ENCODE measurements at places on chromosomes 3 and 15.

DNA sequence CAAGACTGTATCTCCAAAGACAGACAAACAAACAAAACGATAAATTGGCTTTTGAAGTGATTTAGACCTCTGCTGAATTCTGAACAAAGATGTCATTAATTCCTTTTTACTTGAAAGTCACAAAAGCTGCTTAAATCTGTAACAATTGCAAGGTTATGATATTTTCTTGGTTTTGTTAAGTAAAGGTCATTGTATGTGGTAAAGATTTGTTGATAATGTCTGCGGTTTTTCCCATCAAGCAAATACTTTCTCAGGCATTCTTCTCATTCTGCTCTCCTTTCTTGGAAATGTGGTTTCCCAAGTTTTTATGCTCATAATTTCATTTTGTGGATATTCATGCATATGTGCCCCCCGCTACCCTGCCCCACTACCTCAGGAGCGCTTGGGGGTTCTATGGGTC, 116.5 kb downstream of the SLMAP start:
- DNase-seq: no peak

DNA sequence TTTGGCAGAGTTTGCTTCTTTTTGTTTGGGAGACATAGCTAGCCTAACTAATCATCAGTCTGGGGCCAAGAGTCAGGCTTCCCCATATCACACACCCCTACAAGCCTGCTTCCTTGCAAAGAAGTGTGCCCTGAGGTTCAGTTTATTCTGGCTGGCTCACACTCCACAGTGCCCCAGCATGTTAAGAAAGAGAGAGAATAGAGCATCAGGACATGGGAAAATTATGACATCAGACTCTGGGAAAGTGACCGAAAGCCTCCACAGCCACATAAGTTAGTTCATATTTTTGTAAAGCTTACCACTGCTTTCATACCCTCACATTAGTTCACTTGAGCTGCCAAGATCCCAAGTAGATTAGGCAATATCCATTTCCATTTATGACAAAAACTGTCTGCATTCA, 63.0 kb upstream of the CFAP161 start:
- DNase-seq: no peak

- DNase-seq: no peak
Measured at GRCh38 chr3:140956058-140956835, 14.6 kb downstream of the SLC25A36 start.

DNA sequence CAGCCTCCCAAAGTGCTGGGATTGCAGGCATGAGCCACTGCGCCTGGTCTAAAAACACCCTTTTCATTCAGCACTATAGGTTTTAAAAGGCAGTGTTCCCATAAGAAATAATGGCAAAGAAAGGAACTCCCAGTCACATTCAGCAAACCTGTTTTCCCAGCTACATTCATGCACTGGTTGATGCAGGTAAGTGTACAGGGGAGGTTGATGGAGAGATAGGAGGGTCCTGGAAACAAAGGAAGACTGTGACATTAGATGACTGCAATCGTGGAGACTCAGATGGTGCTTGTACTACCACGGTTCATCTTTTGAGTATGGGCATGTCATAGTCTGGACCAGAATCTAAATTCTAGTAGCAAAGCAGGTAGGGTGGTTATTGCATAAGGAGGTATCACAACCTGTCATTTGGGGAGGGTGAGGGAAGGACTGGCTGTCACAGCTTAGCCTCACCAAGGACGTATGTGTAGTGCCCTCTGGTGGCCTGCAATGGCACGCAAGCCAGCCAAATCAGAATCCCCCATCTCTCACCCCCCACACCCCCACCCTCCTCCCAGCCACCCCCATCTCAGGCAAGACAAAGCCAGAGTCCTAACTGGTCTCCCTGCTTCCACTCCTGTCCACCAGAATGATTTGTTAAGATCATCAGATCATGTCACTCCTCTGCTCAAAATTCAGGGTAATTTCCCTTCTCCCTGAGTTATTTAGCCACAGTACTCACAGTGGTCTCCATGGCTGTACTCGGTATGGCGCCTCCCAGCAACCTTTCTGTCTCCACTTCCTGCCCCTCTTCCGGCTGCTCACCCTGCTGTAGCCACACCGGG, 28.8 kb upstream of the UBL7 start:
- peak; percentile 47 for DNase-seq

GRCh38 chr3:42653560-42654330, at the start of gene ZBTB47:
Gene ZBTB47 (plus strand): TSS chr3:42653697. CDS start chr3:42658356, 4,659 bp downstream.
- peak; percentile 67 for DNase-seq
